Occipital lobe (tissue), 3 donors: ENCODE measurements at places on chromosomes 1 and 21.
A peak's percentile ranks its signal among the peaks of the same experiment; 100 is the strongest.

GRCh38 chr1:185054365-185055060 lies 9.2 kb downstream of the RNF2 start:
- no peak for DNase-seq

GRCh38 chr1:216702170-216702569 lies 21.1 kb downstream of the ESRRG start:
- no peak for DNase-seq

DNA sequence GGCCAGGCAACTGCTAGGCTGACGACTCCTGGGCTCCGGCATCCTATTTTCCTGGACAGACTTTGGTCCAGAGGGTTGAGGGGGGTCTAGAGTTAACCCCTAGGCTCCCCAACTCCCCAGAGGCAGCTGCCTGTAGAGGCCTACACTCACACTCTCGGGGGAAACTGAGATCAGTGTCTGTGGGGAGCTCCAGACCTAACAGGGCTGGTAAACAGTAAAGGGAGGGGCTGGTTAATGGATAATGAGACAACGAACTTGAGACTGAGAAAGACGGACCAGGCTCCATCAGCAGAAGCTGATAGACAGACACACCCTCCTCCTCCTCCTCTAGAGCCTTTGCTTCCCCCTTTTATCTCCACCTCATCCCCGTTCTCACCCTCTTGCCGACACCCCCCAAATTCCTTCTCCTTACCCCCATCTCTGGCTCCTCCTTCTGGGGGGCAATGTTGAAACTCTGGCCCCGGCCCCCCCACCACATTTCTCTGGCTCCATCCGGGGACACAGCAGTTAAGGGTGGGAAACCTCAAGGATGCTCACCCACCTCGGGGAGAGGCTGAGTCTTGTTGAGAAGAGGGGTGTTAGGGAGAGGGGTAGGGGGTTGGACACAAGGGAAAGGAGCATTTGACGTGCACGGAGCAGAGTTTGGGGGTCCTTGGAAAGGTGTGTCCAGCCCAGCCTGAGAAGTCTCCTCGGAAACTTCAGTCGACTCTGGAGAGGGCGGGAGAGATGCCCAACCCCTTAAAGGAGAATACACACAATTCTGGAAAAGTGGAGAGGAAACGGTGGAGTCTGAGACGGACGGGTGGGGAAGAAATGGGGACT lies at the start of gene MTMR11:
MTMR11 (minus strand) TSS at position 710 of the 822 bp plus-strand sequence; CDS start at position 478, 232 bp downstream.
- peak; percentile 16 for DNase-seq

DNA sequence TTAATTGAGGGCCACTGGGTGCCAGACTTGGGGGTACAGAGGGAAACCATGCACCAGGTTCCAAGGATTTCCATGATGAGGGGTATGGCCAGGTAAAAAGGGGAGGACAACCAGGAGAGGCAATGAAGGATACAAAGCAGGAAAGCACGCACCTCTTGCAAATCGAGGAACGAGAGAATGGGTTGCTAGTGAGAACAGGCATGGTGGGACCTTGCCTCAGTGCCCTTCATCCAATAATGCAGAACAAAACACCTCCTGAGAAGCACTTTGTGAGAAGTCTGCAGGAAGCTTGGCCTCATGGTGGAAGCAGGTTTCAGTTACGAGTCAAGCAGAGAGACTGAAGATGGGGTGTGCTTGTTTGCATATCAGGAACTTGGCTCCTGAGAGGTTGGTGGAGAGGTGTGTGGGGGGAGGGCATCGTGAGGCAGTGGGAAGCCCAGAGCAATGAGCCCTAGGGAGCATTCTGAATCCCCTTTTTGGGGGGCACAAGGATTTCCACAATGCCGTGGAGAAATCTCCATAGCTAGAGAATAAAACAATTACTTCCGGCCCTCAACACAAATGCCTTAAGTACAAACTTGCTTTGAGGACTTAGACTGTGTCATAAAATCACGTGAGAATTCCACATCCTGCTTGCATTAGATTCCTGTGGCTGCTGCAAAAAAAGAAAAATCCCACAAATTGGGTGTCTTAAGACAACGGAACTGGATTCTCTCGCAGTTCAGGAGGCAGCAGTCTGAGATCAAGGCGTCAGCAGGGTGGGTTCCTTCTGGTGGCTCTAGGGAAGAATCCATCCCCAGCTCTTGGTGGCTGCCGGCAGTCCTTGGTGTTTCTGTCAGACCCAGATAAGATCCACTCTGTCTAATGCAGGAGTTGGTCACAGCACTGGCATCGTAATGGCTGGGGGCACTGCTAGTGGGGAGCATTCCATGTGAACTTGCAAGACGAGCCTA lies 54.9 kb upstream of the BACE2 start:
- no peak for DNase-seq

- no peak for DNase-seq
Measured at GRCh38 chr1:44421446-44421884, 16.4 kb downstream of the RNF220 start.

DNA sequence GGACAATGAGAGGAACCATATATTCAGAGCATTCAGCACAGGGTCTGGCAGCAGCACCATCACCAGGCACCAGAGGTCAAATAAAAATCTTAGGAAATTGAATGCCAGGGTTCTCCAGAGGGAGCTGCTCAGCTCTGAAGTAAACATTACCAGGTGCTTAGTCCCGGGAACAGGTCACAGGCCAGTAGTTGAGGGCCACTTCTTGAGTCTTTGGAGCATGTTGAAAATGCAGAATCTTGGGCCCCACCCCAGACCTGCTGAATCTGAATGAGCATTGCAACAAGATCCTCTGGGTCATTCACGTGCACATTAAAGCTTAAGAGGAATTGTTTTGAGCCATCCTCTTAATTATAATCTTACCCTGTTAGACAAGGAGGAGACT lies 33.8 kb downstream of the PHC2 start:
- DNase-seq, result no peak

DNA sequence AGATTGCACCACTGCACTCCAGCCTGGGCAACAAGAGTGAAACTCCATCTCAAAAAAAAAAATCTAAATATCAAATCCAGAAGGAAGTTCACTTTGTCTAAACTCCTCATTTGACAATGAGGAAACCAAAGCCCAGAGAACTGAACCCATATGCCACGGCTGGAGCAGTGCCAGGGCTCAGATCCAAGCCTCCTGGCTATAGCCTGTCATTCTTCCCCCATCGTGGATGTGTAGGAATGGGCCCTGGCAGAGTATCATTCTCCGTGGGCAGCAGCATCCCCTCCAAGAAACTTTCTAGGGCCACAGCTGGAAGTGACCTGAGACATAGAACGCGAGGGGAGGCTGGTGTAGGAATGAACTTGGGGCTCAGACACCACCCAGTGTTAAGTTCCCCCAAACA lies 47.2 kb downstream of the CAPN9 start:
- DNase-seq, result no peak

DNA sequence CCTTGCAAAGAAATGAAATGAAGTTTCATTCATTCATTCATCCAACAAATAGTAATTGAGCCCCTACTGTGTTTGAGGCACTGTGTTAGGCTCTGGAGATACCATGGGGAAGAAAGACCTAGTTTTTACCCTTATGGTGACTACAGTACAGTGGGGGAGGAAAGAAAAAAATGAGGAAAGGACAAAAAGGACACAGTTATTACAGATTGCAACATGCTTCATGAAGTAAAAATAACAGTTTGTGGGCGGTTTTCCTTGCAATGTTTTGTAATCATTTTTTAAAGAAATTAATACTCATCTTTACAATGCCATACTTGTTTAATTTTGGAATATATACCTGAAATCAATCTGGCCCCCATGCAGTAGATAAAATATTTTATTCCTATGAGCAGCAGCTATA lies 120.3 kb downstream of the TM2D1 start:
- DNase-seq, result no peak

DNA sequence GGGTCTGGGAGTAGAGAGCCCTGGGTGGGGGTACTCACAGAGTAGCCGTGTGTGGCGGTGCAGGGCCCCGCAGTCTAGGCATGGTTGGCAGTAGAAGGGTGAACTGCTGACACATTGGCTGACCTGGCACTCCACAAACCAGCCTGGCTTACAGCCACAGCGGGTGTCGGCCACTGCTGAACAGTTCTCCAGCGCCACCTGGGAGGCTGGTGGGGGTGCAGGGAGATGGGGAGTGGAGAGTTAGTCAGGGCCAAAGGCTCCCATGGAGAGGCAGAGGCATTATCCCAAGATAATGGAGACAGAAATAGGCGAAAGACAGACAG lies 1.5 kb downstream of the TNFRSF25 start:
- no peak for DNase-seq

- no peak for DNase-seq
Measured at GRCh38 chr21:17467392-17467791, 45.5 kb upstream of the CXADR start.

DNA sequence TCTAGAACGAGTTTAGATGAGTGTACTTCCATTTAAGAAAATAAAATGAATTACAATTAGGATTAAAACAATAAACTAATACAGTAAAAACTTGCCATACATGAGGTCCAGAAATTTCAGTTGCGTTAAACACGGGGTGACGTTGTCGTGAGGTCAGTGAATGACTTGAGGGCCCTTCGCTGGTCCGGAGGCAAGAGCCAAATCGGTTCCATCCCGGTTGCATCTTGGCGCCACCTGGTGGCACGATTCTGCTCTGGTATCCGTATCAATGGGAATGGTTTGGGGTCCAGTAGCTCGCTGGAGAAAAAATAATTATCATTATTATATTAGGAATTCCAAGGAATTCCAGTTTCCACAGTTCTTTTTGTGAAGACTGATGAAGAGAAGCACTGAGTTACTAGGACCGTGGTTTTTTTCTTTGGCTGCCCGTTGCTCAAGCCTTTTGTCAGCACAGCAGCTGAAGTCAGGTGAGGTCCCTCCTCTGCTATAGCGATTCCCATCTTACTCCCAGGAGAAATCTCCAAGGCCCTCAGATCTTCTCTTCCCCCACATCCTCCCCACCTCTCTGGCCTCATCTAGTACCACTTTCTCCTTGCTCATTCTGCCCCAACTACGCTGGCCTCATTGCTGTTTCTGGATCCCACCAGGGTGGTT lies 161.4 kb downstream of the SLC35F3 start:
- DNase-seq, result no peak

GRCh38 chr21:33750017-33750416 lies 107.7 kb downstream of the ITSN1 start:
- no peak for DNase-seq

GRCh38 chr1:198904321-198904720 lies 265.5 kb downstream of the PTPRC start:
- DNase-seq, result no peak

GRCh38 chr1:31624731-31625514 lies 7.4 kb downstream of the HCRTR1 start:
- DNase-seq, result no peak

- DNase-seq, result no peak
Measured at GRCh38 chr1:6177681-6178380, 2.3 kb downstream of the CHD5 start.

GRCh38 chr1:241352401-241352800 lies 4.6 kb downstream of the RGS7 start:
- DNase-seq, result no peak

- DNase-seq, result no peak
Measured at GRCh38 chr21:38088916-38089762, 167.7 kb upstream of the KCNJ15 start.

DNA sequence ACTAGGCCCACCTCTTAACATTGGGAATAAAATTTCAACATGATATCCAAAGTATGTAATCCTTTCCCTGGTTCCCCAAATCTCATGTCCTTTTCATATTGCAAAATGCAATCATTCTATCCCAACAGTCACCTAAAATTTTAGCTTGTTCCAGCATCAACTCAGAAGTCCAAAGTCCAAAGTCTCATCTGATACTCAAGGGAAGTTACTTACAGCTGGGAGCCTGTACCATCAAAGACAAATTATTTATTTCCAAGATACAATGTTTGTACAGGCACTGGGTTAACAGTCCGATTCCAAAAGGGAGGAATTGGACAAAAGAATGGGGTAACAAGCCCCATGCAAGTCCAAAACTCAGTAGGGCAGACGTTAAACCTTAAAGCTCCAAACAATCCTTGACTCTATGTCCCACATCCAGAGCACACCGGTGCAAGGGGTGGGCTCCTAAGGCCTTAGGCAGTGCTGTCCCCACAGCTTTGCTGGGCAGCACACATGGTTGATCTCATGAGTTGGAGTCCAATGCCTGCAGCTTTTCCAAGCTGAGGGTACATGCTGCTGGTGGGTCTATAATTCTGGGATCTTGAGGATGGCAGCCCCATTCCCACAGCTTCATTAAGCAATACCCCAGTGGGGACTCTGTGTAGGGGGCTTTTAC lies 78.8 kb downstream of the DDAH1 start:
- DNase-seq, result no peak
